Activated CD4-positive, alpha-beta T cell treated with anti-CD3 and anti-CD28 coated beads, Interleukin-2, amount 50 U/mL, for 24 hours (primary cell): ENCODE measurements at places on chromosomes 5 and 9.

DNA sequence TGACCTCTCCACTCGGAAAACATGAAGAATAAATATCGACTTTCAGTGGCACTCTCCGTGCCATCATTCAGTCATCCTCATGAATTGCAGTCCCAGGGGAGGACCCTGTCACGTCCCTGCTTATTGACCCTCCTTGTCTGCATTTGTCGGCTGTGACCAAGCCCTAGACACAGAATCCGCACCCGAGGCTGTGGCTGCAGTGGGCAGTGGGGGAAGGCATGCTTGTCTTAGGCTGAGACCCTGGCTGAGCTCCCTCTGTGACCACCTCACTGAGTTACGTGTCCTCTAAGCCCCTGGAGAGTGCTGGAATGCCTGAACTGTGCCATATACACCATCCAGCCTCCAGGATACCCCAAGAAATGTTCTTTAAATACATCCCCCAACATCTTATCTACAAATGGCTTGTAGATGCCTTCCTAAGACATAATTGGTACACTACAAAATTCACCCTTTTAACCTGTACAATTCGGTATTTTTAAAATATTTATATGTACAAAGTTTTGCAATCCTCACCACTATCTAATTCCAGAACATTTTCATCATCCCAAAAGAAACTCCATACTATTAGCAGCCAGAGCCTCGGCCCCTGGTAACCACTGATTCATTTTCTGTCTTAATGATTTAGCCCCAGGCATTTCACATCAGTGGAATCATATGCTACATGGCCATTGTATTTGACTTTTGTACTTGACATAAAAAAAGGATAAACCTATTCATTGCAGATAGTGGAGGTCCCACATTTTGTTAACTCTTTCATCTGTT, 80.8 kb upstream of the ICE1 start:
- no peak for DNase-seq

- DNase-seq: no peak
These were observed 135.0 kb downstream of the SNCAIP start for GRCh38 chr5:122447072-122447471.

GRCh38 chr9:71692337-71692736, 76.0 kb downstream of the CEMIP2 start:
- DNase-seq: no peak

DNA sequence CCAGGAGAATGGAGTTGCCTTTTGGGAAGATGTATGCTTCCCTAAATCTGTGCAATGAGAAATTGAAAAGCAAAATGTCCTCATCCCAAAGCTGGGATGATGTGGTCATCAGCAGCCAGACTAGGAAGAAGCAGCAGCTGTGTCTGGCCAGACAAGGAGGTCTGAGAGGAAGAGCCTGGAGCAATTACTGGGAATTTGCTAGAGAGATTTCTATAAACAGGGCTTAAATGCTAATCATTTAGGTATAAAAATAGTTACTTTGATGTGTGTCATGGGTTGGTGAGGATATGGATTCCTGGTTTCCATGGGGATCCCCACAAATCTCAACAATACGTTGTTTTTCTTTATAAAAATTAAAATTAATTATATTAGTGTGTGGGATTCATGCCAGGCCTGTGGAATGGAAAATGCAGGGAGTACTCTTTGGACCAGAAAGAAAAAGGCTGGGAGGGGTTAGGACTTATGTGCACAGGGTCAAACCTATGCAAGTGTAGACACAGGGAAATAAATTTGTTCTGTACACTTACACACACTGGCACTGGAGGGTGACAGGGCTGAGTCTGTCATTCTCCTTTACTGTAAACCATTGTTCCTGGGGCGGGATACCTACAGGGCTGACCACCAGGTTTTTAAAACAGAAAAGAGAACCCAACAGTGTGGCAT, 58.7 kb upstream of the TRPC7 start:
- DNase-seq: no peak

GRCh38 chr5:172535108-172535445, 80.8 kb upstream of the SH3PXD2B start:
- no peak for DNase-seq

DNA sequence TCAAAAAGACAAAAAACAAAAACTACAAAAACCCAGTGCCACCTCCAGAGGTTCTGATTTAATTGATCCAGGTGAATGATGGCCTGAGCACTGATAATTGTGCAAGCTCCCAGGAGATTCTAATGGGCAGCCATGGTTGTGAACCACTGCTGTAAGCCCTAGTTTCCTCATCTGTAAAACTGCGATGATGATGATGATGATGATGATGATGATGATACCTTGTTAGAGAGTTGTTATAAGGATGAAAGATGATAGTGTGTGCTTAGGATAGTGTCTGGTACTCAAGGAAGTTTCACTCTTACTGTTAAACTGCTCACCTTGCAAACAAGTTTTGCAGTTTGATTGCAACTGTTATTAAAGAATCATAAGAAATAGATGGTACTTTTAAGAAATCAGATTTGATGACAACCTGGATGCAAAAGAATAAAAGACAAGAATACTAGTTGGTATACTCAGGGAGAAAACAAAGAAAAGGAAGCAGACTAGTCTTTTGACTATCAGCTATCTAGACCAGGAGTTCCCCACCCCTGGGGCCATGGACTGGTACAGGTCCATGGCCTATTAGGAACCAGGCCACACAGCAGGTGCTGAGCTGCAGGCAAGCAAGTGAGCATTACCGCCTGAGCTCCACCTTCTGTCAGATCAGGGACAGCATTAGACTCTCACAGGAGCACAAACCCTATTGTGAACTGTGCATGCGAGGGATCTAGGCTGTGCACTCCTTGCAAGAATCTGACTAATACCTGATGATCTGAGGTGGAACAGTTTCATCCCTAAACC, 98.0 kb downstream of the OR2K2 start:
- DNase-seq: no peak

DNA sequence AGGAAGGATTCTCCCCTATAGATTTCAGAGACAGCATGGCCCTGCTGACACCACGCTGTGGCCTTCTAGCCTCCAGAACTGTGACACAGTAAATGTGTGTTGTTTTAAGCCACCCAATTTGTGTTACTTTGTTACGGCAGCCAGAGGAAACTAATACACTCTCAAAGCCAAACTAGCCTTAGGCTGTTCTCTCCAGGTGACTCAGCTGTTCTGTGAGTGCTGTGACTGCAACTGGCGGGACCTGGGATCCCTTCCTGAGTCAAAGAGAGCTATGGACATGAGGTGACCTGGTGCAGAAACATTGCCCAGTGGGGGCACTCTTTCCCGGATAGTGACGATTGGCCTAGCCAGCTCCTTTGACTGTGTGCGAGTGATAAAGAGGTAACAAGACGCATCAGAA, 14.0 kb upstream of the MLANA start:
- no peak for DNase-seq

DNA sequence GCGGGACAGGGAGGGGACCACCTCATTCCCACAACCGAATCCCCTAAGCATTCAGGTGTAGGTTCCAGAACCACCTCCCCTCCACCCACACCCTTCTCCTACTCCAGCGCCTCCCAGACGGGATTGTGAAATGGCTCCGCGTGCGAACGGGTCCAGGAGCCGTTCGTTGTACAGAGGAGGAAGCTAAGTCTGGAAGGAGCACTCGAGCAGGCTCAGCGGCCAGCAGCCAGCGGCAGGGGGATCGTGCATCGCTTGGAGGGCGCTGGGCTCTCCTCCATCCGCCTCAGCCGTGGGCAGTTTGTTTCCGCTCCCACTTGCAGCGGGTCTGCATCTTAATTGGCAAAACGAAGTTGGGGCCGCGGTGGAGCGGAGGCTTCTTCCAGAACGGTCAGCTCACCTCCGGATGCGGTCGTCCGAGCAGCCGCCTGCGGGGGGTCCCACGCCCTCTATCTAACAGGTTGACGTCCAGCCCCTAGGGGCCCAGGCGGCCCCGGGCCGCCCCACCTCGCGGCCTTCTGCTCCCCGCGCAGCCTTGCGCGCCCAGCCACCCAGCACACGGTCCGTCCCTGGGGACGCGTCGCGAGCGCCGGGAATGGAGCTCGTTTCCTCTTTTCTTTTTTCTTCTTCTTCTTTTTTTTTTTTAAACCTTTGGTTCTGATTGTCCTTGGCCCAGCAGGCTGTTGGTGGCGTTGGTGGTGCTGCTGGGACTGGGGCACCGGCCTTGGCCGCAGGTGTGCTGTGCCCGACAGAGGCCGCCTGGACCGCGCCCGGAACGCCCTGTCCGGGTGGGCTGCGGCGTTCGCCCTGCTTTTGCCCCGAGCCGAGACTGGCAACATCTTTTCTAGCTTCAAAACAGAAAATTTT, 3.9 kb upstream of the BARX1 start:
- no peak for DNase-seq

- no peak for DNase-seq
These were observed 148.0 kb downstream of the RORB start for GRCh38 chr9:74645007-74645639.

DNA sequence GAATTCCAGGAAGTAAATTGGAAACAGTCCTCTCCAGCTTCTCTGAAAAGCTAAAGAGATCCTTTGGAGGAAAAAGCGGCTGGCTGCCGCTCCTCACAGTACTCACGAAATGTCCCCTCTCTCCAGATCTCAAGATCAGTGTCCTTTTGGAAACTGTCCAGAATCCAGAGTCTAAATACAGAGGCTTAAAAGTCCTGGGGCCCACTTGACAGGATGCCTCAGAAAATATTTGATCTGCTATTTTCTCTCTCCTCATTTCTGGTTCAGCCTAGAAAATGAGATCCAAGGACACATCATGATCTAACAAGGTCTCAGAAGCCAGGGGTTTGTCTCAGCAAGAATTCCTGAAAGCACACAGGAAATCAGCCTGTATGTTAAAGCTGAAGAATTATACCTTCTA, 7.2 kb downstream of the C1QTNF2 start:
- no peak for DNase-seq

GRCh38 chr5:14729448-14730385, 65.2 kb downstream of the OTULIN start:
- no peak for DNase-seq

DNA sequence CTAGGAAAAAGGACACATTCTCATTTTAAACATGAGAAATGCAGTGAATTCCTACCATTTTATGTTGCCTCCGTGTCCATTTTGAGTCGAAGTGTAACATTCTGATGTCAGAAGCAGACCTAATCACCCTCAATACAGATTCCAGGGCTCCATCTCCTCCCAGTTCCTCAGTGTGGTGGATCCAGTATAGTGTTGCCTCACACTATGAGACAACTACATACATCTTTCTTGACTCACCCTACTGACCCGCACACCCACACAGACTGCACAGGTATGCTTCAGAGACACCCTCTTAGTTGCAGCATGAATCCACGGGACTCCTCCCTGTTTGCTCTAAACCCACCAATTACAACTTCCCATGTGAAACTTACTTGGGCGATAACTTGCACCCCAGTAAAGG, 564.9 kb downstream of the SEMA5A start:
- DNase-seq: no peak

- DNase-seq: no peak
These were observed 988.5 kb downstream of the CDH18 start for GRCh38 chr5:18999478-18999877.

- DNase-seq: no peak
These were observed 20.5 kb downstream of the GFI1B start for GRCh38 chr9:132998831-132999635.

DNA sequence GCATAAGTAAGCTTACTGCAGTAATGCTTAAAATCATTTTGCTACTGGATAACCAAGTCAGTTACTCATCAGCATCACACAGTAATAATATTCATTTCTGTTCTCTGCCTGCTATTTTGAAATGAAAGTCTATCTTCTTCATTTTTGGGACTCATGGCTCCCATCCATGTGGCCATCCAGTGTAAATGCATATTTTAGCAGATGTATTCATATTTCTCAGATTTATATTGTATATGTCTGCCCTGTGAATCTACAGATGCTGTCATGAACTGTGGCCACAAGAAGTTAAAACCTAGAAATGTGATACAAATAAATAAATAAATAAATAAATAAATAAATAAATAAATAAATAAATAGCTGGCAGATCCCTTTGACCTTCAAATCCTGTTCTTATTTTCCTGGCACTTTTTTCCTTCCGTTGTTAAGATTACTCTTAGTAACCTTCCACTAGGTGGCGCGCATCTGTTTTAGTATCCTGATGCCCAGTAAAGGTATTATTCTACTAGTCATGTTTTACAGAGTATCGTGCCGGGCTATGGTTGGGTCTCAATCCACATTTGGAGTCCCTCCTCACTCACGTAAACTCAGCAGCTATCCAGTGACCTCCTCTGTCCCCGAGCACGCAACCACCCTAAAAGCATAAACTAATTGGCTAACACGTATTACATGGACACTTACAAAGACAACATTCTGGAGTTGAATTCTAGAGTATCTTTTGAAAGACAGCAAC, 79.2 kb upstream of the IL7R start:
- no peak for DNase-seq

GRCh38 chr5:4068171-4068570, 472.5 kb downstream of the IRX1 start:
- DNase-seq: no peak

GRCh38 chr5:135545099-135545498, 9.3 kb upstream of the NEUROG1 start:
- no peak for DNase-seq

DNA sequence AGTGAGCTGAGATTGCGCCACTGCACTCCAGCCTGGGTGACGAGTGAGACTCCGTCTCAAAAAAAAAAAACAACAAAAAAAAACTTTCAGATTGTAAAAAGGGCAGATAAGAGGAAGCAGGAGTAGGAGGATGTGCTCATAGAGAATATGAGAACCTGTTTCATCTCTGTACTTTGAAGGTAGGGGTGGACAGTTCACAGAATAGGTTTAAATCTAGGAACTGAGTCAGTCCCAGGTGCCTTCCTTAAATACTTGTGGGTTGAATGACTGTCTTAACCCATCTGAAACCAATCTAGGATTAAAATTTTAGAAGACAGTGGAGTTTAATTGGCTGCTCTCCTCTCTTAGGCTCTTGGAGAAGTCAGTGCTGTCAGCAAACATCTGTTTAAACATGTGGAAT, 12.4 kb downstream of the POLK start:
- DNase-seq: no peak

- DNase-seq: no peak
These were observed 21.2 kb downstream of the FTMT start for GRCh38 chr5:121872856-121873255.

DNA sequence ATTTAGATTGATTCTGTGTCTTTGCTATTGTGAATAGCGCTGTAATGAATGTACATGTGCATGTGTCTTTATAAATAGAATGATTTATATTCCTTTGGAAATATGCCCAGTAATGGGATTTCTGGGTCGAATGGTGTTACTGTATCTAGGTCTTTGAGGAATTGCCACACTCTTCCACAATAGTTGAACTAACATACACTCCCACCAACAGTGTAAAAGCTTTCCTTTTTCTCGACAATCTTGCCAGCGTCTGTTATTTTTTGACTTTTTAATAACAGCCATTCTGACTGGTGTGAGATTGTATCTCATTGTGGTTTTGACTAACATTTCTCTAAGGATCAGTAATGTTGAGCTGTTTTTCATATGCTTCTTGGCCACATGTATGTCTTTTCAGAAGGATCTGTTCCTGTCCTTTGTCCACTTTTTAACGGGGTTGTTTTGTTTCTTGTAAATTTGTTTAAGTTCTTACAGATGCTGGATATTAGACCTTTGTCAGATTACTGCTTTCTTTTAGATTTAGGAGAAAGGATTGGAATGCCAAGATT, 125.0 kb upstream of the NR5A1 start:
- no peak for DNase-seq
